CD4-positive, CD25-positive, alpha-beta regulatory T cell (primary cell): ENCODE measurements at places on chromosomes 5 and 9. TPM values are rescaled to one million over a fixed set of nuclear protein-coding genes. Genes with fewer than 3 reads are reported as not detected.

Gene RPS23
- 2,211 TPM for total RNA-seq

Gene LRRC19
- total RNA-seq = not detected

Gene PRDM9
- not detected for total RNA-seq

Gene POU5F2
- 4.2 TPM for total RNA-seq

Gene NUDT12
- not detected for total RNA-seq

Gene GKAP1
- total RNA-seq = 6.7 TPM

Gene MLANA
- not detected for total RNA-seq

Gene RNF180
- not detected for total RNA-seq

Gene SOHLH1
- not detected for total RNA-seq

Gene PCDHAC1
- total RNA-seq = not detected

Gene RASGEF1C
- not detected for total RNA-seq

Gene NELFB
- total RNA-seq = 46.4 TPM

Gene UBE2QL1
- not detected for total RNA-seq

Gene ANKRD18A
- 10.9 TPM for total RNA-seq

Gene FGF1
- total RNA-seq = not detected

Gene ARL15
- 27.7 TPM for total RNA-seq

Gene RBM18
- total RNA-seq = 33.4 TPM

Gene ARHGEF39
- 0.84 TPM for total RNA-seq

Gene MZB1
- total RNA-seq = 2.2 TPM

Gene HAVCR1
- 7.9 TPM for total RNA-seq
